Smooth muscle cell of bladder (primary cell): ENCODE measurements at places on chromosomes 2 and 18. TPM values are rescaled to one million over a fixed set of nuclear protein-coding genes. Genes with fewer than 3 reads are reported as not detected.

The RTP5 gene
- not detected in 2 replicates for total RNA-seq

The RGPD4 gene
- total RNA-seq: under 0.01 TPM in 1 of 2 replicates, not detected in the other

The SPEG gene
- 3.7 and 9.8 TPM in 2 replicates for total RNA-seq

The EPG5 gene
- 18.3 and 28.3 TPM in 2 replicates for total RNA-seq

The TUBB8B gene
- not detected in 2 replicates for total RNA-seq

The CTNNA2 gene
- total RNA-seq: not detected in 2 replicates

The LAPTM4A gene
- total RNA-seq: 214 and 217 TPM in 2 replicates

The GAL3ST2 gene
- total RNA-seq: 0.18 TPM in 1 of 2 replicates, not detected in the other

The ANKRD30B gene
- under 0.01 and 0.09 TPM in 2 replicates for total RNA-seq

The HOXD10 gene
- total RNA-seq: under 0.01 and 0.18 TPM in 2 replicates

The EML6 gene
- total RNA-seq: 1.8 and 5.5 TPM in 2 replicates

The CCDC74A gene
- 5.5 and 11.5 TPM in 2 replicates for total RNA-seq

The RGPD3 gene
- total RNA-seq: 0.09 and 0.14 TPM in 2 replicates

The LBX2 gene
- total RNA-seq: 1.3 and 2.9 TPM in 2 replicates

The DLGAP1 gene
- total RNA-seq: 0.09 and 0.14 TPM in 2 replicates

The RPRD1A gene
- total RNA-seq: 33.0 and 41.7 TPM in 2 replicates

The ABHD1 gene
- total RNA-seq: not detected in 2 replicates

The HOXD12 gene
- total RNA-seq: not detected in 2 replicates

The TMEM200C gene
- 0.14 and 0.74 TPM in 2 replicates for total RNA-seq

The AMMECR1L gene
- total RNA-seq: 13.4 and 14.2 TPM in 2 replicates

The ESPNL gene
- 2.3 and 2.4 TPM in 2 replicates for total RNA-seq

The SRD5A2 gene
- not detected in 2 replicates for total RNA-seq

The PPIL3 gene
- 50.2 and 63.9 TPM in 2 replicates for total RNA-seq

The RIOK3 gene
- 76.2 and 76.5 TPM in 2 replicates for total RNA-seq

The PROKR1 gene
- not detected in 2 replicates for total RNA-seq

The ARHGAP25 gene
- 0.14 and 0.28 TPM in 2 replicates for total RNA-seq

The TMEM247 gene
- total RNA-seq: not detected in 2 replicates

The TCF4 gene
- total RNA-seq: 53.7 and 63.3 TPM in 2 replicates

The HOXD4 gene
- total RNA-seq: under 0.01 and 0.18 TPM in 2 replicates

The CD207 gene
- not detected in 2 replicates for total RNA-seq

The TSHZ1 gene
- total RNA-seq: 4.1 and 4.8 TPM in 2 replicates

The SF3B6 gene
- total RNA-seq: 127 and 139 TPM in 2 replicates

The PLGLB2 gene
- total RNA-seq: 0.14 and 1.1 TPM in 2 replicates

The HOXD9 gene
- total RNA-seq: 0.18 and 0.28 TPM in 2 replicates

The RBMS1 gene
- total RNA-seq: 86.3 and 95.1 TPM in 2 replicates

The CSRNP3 gene
- 0.57 and 0.74 TPM in 2 replicates for total RNA-seq
